ENCODE measurements at places on chromosomes 16 and 17.

GRCh38 chr17:1997289-1997926, 27.7 kb downstream of the RTN4RL1 start:
- DNase-seq = no peak

DNA sequence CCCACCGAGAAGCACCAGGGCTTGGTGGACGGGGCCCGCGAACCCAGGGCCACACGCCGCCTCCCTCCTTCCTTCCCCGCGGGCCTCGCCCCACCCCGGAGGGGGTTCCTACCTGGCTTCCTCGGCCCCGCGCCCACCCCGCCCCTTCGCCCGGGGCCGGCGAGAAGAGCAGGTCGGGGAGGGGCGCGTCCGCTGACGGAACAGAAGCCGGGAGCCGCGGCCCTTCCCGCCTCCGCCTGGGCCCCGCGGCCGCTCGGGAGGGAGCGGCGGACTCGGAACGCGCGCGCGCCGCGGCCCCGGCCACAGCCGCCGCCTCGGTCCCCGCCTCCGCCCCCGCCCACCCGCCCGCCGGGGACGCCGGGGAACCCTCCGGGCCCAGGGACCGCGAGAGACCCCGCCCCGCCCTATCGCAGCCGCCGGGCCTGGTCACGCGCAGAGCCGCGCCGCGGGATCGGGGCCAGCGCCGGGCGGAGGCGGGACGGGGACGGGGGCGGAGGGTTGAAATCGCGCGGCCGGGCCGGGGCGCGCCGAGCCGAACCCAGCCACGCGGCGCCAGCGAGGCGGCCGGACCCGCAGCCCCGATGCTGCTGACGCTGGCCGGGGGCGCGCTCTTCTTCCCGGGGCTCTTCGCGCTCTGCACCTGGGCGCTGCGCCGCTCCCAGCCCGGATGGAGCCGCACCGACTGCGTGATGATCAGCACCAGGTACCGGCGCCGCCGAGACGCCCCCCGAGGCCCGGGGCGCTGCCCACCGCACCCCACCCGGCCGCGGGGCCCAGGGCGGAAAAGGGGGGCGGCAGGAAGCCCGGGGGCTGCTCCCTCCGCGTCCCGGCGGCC, at the start of gene TLCD3A:
Gene TLCD3A (plus strand): TSS at position 530 of the 835 bp plus-strand sequence. CDS start 52 bp downstream, at position 582.
- no peak for DNase-seq

DNA sequence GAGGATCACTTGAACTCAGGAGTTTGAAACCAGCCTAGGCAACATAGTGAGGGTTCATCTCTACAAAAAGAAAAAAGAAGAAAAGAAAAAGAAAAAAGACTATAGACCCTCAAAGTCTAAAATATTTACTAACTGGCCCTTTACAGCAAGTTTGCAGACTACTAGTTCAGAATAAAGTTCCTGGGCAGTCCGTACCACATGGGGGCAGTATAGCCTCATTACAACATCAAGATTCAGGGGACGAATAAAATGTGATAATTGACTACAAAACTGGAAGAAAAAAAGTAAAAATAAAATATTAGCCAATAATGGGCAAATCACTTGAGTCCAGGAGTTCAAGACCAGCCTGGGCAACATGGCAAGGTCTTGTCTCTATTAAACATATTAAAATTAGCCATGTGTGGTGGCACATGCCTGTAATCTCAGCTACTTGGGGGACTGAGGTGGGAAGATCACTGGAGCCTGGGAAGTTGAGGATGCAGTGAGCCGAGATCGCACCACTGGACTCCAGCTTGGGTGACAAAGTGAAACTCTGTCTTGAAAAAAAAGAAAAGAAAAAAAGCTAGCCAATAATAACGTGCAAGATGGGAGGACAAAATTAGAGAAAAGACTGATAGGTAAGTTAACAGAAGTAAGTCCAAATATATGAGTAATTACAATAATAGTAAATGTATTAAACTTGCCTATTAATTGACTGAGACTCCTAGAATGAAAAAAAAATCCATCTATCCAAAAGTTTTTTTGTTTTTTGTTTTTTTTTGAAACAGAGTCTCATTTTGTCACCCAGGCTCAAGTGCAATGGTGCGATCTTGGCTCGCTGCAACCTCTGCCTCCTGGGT, 129.4 kb upstream of the SEC14L1 start:
- peak; percentile 30 for DNase-seq

DNA sequence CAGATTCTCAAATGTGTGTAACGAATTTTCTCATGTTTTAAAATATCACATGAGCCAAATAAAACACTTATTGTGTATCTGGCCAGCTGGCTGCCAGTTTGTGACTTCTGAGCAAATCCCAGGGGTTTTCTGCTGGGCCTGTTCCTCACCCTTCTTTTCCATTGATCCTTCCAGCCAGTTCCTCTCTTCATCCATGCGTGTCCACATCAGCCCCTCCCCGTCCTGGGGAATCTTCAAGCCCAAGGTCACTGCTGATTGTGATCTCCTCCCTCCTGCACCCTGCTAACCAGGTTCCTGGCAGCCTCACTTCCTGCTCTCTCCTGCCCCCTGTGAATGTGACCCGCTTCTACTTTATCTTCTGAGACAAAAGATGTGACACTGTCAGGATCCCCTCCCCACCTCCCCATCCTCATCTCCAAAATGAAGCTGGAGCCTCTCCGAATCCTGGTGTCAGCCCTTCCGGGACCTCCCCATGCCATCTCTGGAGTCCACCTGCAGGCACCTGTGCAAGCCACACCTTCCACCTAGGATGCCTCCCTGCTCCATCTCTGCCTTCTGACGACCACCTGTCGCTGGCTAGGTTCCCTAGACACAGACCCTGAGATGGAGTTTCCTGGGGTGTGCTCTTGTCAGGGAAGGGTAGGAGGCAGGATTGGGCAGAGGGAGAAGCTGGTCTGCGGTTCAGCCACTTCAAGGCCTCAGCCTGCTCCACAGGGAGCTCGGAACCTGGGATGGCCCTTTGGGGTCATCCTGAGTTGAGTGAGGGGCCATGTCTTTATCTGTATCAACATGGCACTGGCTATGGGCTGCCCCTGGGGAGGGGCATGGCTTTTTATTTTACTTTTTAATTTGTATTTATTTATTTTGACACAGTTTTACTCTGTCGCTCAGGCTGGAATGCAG, 205.1 kb downstream of the KATNIP start:
- DNase-seq = no peak

- DNase-seq = no peak
These were observed 6.6 kb upstream of the SLC12A3 start for GRCh38 chr16:56858374-56858773.
